ENCODE measurements at places on chromosomes 16 and 17.
A peak's percentile ranks its signal among the peaks of the same experiment; 100 is the strongest.

DNA sequence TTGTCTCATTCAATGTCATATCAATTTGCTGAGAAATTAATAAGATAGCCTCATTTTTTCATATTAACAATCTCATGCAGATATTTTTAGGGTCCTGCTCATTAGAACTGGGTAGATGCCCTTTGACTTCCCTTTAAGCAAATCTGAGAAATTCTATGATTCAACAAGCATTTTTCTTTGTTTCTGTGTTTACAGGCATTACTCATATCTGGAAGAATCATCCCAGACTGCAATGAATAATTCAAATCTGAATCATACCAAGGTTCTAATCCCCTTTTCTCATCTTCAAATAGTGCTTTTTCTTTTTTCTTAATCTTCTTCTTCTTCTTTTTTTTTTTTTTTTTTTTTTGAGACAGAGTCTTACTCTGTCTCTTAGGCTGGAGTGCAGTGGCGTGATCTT is 69.2 kb upstream of the KIFC3 start:
- DNase-seq = no peak

DNA sequence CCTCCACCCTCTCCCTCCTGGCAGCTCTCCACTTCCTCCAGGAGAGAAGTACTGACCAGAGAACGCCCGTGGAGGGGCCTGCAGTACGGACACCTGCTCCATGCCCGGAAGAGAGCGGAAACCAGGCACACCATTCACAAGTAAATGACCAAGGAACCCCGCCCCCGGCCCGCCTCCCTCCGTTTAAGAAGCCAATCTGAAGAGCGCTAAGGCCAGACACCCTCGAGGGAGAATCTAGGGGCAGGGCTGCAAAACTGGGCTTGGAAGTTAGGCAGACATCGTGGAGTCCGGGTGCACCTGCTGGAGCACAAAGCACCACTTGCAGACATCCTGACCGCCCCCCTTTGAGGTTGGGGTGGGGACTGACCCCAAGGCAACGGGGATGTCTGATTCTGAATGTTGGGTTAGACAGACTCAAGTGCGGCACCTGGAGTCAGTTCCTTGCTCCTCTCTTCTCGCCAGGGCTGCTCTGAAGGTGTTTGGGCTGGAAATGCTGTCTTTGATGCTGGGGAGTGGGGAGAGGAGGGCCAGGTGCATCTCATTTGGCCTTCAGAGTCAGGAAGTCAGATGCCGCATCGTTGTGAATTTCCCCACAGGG is 964 bp upstream of the FAAP100 start:
- DNase-seq = peak; percentile 79

GRCh38 chr17:14442798-14443528 is 142.1 kb downstream of the HS3ST3B1 start:
- DNase-seq = no peak

DNA sequence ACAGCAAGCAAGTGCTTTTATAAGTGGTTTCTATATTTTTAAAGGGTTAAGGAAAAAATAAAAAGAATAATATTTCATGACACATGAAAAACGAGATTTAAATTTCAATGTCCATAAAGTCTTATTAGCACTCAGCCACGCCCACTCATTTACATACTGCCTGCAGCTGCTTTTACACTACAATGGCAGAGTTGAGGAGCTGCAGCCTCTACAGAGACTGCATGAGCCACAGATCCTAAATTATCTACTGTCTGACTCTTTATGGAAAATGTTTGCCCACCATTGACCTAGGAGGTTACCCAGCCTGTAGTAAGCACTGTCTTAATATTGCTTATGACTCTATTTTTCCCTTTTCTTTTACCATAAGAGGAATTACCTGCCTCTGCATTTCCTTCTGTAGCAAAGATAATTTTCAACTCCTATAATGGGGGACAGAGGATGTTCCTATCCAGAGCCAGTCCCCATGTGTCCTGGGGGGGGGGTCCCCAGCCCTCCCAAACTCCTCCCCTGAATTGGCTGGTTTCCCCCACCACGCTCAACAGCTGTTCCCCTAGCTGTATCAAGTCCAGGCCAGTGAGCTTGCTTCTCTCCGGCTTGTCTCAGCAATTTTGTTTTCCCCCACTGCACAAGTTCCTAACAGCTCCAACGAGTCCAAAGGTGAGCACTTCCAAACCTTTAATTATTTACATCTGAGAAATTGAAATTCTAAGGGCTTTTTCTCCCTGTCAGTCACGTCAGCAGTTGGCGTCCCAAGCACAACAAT is 139.4 kb upstream of the ERCC4 start:
- DNase-seq = no peak

DNA sequence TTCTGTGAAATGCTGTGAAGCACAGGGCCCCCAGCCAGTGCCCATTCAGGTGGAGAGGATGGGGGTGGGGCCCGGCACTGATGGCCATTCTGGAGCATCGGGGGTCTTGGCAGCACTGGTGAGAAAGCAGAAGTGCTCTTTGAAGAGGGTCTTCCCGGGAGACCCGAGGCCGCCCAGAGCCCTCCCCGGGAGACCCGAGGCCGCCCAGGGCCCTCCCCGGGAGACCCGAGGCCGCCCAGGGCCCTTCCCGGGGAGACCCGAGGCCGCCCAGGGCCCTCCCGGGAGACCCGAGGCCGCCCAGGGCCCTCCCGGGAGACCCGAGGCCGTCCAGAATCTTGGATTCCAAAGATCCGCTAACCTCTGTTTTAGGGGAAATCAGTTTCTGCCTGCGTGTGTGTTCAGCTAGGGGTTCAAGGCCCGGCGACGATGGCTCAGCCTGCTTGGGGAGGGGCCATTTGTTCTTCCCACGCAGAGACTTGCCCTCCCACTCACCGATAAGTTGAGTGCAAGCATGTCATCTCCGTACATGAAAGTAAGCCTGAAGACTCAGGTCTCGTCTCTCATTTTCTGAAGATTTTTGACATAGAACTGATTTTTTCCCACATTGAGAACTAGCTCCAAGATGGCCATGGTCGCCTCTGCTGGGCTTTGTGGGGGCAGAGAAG is 35.2 kb upstream of the CAPN15 start:
- DNase-seq = no peak

GRCh38 chr17:40338941-40339649 is 25.4 kb downstream of the GJD3 start:
- no peak for DNase-seq

DNA sequence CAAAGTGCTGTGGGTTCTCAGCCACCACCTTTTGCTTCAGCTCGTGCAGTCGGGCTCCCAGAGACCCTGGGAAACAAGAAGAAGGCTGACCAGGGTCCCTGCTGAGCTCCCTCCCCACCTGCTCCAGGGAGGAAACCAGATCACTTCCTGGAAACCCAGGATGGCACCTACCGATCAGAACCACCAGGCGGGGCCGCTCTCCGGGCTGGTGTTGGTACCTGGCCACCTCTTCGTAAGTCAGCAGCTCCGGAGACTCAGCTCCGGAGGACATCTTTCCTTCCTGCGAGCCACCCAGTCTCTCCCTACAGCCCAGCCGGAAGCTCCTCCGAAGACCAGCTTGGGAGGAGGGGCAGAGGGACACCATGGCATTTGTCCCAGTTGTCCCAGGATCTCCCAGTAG is 18.9 kb downstream of the MPP3 start:
- DNase-seq = no peak

GRCh38 chr16:82034981-82035612 is at the start of gene HSD17B2:
Gene HSD17B2 (plus strand): TSS chr16:82035253. CDS start chr16:82035425, 172 bp downstream.
- no peak for DNase-seq

DNA sequence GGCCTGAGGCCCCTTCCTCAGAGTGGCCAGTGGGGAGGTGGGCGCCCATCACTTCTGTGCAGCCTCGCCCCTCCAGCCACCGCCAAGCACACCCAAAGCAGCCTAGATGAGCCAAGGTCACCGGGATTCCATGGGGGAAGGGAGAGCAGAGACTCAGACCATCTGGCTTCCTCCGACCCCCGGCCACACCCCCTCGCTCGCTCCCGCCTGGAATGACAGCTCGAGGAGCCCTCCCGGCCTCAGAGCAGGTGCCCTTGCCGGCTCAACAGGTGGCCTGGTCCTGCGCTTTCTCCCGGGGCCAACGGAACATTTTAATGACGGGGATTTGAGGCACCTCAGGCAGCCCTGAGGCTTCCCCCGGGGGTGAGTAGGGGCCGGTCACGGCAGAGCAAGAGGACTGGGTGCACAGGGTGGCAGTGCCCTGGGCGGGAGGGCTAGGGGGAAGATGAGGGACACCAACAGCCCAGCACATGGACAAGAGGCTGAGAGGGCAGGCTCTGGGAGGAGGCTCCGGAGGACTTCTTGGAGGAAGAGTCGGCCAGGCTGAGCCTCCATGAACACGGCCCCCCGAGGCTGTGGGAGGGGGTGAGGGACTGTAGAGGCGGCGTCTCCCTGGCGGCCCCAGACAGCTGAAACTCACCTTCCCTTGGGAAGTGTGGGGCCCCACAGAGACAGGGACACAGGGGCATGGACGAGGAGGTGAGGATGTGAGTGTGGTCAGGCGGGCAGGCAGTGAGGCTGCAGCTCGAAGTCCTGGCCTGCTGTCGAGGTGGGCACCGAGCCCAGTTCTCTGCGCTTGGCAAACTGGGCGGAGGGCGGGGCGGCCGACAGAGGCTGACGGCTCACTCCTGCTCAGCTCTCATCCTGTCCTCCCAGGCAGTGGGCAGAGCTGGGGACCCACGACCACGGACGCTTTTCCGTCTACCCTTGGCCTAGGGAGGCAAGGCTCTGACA is 12.5 kb upstream of the C1QTNF8 start:
- no peak for DNase-seq

DNA sequence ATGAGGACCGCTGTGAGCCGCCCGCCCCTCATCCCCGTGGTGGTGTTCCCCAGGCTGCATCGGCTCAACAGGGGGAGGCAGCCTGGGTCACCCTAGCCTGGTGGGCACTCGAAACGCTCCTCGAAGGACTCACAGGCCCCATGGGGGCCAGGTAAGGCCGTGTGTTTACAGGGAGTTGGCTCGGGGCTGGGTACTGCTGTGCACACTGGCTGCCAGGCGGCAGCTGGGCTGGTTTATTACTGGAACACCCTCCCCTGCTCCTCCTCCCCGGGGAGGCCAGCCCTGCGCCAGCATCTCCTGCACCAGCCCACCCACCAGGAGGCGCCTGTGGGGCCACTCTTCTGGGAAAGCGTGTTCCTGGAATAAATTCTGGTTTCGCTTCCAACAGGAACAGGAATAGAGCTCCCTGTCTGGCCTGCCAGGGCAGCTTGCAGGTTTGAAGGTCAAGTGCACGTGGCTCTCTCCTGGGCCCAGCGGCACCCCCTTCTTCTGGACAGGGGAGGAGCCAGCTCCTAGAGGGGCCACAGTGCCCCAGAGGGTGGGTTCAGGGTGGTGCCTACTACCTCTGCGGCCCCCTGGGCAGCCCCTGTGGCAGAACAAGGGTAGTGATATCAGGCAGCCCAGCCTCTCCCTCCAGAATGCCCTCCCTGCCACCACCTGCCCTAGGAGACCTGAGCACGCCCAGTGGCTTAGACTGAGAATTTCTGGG is 11.3 kb downstream of the MCRIP1 start:
- no peak for DNase-seq

- DNase-seq = no peak
Measured at GRCh38 chr17:57110152-57110542, 25.1 kb downstream of the AKAP1 start.

DNA sequence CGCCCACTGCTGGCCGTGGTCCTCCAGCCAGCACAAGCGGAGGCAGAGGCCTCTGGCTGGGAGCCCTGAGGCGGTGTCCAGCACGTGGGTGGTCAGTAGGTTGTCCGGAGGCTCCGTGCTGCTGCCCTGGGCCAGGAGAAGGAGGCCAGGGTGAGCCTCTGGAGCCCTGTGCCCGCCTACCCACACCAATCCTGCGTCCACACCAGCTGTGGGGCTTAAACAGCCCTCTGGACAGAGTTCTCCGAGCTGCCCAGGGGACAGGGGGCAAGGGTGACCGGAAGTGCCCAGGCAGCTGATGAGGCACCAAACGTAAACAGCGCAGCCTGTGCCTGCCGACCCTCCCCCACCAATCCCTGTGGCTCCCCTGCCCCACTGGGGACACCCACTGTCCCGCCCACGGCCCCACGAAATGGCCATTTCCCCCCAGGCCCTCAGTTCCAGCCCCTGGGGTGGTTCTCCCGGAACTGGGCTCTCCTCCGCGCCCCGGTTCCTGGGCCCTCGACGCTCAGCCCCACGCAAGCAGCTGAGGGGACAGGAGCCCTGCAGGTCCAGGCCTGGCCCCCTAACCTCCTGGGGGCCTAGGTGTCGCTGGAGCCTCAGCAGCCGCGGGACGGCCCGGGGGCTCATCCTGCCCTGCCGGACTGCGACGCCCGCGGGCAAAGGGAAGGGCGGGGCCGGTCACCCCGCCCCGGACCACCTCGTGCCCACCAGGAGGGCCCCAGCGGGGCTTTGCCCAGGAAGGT is 27.9 kb upstream of the DBNDD1 start:
- DNase-seq = no peak

- no peak for DNase-seq
Measured at GRCh38 chr16:89288577-89288844, 71.0 kb downstream of the ZNF778 start.

GRCh38 chr16:17461951-17462729 is 8.6 kb downstream of the XYLT1 start:
- no peak for DNase-seq

DNA sequence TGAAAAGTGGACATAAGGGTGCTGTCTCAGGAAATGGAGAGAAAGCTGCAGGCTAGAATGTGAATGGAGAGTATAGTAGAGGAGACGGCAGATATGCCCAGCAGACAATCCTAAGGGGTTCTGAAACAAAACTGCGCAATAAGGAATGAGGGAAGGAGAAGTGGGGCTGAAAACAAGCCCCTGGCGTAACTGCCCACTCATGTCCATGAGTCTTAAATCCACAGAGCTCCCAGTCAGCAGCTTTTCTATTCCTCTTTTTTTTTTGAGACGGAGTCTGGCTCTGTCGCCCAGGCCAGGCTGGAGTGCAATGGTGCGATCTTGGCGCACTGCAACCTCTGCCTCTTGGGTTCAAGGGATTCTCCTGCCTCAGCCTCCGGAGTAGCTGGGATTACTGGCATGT is 5.9 kb downstream of the STRADA start:
- no peak for DNase-seq

- no peak for DNase-seq
Measured at GRCh38 chr17:78366109-78366848, 6.4 kb upstream of the SOCS3 start.

DNA sequence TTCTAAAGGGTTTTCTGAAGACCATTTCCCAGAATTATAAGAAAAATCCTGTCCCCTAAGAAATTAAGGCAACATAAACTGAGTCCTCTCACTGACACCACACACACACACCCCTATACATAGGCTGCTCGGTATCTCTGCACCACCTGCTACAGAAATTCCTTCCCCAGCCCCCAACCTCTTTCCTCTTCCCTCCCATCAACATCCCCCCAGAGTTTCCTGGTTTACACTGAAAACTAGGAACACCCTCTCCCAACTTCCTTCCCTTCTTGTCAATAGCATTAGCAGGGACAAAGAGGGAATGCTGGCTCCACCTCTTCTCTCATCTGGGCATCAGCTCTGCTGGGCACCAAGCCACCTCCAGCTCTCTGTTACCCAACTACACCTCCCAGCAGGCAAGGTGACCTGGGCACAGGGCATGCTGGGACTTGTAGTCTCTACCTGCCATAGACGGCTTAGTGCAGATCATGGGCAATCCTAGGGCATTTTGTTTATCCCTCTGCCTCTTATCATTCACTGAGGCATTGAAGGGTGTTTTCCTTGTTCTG is 15.7 kb downstream of the CAVIN1 start:
- peak; percentile 71 for DNase-seq
